ENCODE measurements at places on chromosomes 7 and 10.

DNA sequence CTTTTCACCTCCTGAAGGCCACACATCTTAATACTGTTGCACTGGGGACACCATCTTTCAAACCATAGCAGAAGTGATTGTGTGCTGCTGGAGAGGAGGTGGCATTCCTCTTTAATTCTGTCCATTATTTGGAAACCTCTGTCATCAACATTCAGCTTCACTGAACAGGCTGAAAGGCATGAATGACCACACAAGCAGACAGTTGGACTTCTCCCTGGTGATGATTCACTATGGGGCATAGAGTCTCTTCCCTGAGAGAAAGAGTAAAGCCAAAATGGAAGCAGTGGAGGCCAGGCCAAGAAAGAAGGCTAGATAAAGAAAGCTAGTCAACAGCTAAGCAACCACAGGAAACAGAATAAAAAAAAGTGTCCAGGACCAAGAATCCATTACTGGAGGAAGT is 113.1 kb upstream of the VSTM2A start:
- DNase-seq, result no peak

GRCh38 chr7:47128700-47129099 is 453.2 kb downstream of the TNS3 start:
- no peak for DNase-seq

GRCh38 chr10:51266496-51266895 is 192.2 kb downstream of the PRKG1 start:
- no peak for DNase-seq

DNA sequence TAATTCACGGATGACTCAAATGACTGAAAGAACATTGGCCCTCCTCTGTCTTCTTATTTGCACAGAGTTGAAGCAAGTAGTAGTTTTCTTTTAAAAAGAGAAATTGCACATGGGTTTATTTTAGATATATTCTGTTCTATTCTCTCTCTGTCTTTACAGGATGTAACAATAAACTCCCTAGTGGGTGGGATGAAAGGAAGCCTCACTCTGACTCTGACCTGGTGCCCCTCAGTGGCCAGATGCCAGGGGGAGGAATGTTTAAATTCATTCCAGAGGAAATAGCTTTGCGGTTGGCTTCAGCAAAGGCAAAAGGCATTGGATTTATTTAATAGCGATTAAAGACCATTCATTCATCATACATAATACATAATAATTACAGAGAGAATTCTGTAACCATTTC is 156.4 kb upstream of the MTPN start:
- no peak for DNase-seq

DNA sequence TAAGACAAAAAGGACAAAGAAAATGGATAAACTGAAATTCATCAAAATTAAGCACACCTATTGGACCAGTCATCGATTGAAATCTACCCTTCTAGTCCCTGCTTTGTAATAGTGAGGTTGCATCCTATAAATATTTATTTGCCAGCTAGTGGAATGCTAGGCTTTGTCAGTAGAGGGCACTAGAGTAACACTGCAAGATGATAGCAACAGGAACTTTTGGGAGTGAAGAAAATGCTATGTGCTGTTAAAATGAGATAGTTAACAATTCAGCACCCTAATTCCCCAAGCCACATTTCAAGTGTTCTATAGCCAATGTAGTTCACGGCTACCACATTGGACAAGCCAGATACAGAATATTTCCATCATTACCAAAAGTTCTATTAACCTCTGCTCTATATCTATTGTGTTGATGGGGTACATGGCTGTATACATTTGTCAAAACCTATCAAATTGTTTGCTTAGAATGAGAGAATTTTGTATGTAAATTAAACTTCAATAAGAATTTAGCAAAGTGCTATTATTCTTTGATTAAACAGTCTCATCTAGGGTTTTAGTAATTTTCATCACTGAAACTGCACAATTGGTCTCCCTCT is 69.8 kb downstream of the LSMEM1 start:
- DNase-seq, result no peak

- DNase-seq, result no peak
These were observed 2.6 kb upstream of the CAMK2G start for GRCh38 chr10:73876971-73877370.

DNA sequence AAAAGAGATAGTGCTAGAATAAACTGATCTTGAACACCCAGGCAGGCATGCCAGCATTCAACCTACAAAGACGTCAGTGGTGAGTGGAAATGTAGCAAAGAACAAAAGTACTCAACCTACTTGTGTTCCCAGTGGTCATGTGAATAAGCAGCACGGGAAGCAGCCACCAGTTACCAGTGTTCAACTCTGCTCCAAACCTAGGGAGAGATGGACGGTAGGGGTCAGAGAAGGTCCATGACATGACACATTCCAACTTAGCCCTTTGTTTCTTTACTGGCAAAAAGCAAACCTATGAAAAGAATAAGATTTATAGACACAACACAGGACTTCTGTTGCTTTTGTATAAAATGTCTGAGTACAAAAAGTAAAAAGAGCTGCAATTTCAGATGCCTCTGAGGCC is 511.4 kb downstream of the XPNPEP1 start:
- DNase-seq, result no peak

DNA sequence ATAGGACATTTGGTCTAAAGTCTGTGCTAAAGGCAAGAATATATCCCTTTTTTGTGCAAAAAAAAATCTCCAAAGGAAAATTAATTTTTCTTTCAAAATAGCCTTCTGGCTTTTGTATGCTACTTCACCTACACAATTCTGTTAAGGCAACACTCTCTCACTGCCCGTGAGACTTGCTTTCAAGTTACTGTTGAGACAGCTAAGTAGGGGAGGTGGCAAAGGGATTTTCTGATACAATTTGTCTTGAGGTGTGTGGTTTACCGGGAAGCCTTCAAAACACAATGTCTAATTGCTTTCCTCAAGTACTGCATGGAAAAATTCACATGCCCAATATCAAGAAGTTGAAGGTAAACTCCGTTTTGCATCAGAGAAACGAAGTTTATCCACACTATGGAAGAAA is 50.8 kb upstream of the RSU1 start:
- DNase-seq, result no peak

DNA sequence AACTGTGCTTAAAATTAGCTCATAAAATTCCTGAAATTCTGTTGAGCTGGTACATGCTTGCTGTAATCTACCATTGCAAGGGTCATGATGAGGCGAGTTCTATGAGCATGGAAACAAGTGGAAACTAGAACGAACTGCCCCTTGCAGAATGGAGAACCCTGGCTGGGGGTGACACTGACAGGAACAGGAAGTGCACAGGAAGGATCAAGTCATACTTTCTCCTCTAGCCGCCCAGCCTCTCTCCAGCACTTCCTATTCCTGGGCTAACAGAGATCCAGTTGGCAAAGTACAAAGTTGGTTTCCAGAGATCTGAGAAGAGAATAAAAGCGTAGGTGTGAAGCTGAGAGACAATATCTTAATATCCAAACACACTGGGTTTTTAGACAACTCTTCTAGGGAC is 414.2 kb upstream of the PODXL start:
- DNase-seq, result no peak

GRCh38 chr7:155422599-155423336 is 35.2 kb upstream of the EN2 start:
- DNase-seq, result no peak

GRCh38 chr10:59750155-59750945 is 2.9 kb downstream of the MRLN start:
- no peak for DNase-seq

- no peak for DNase-seq
These were observed 1277.1 kb downstream of the GATA3 start for GRCh38 chr10:9331583-9332008.

DNA sequence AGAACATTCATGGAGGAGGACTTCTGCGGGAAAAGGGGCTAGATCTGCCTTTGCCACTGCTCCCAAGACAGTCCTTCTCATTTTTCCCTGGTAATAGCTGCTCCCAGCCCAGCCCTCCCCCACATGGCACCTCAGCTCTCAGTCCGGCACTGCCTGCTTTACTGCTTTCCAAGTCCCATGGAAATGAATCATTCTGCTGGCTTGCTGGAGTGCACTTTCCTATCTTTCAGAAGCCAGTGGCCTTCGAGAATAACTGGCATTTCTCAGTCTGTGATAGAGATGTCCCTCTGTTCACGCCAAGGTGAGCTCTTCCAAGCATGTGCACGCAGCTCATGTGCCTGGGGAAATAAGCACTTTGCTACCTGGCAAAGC is 61.4 kb downstream of the SYPL1 start:
- no peak for DNase-seq

DNA sequence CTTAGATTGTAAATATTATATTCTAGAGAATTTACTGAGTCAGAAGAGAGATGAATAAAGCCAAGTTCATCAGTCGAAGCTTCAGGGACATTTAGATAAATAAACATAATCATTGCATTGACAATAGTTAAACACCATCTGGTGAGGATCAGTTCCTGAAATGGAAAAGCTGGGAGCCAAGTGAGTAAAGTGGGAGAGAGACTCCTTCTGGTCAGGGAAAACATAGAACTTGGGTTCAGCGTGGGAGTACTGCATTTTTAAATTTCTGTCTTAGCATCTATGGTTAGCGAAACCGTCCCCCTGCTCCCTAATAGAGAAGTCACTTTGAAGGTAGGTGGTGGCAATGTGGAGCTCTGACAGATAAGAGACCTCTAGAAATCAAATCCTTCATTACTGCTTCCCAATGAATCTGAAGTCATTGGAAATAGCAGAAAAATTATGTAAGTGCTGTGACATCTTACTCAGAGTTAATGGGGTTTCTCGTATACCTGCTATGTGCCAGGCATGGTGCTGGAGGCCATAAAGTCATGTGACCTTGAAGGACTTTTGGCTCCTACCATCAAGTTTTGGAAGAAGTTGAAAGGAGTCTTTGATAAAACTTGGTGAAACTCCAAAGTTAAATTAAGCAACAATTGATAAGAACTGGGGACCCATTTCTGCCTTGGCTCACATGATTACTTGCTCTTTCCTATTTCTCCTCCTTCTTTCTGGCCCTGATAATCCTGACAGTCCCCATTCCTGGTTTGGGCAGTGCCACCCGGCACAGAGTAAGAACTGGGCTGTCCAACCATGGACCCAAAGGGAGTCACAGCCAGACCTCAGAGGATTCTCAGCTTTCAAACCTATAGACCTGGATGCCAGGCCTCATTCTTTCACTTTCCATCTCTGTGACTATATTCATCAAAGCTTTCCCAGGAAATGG is 211.2 kb downstream of the C7orf25 start:
- DNase-seq, result no peak

GRCh38 chr10:30970760-30971460 is 60.8 kb downstream of the ZNF438 start:
- DNase-seq, result no peak

- no peak for DNase-seq
These were observed 48.0 kb downstream of the PLPP4 start for GRCh38 chr10:120505056-120505455.

- no peak for DNase-seq
These were observed 11.5 kb upstream of the MICU1 start for GRCh38 chr10:72637398-72637857.

DNA sequence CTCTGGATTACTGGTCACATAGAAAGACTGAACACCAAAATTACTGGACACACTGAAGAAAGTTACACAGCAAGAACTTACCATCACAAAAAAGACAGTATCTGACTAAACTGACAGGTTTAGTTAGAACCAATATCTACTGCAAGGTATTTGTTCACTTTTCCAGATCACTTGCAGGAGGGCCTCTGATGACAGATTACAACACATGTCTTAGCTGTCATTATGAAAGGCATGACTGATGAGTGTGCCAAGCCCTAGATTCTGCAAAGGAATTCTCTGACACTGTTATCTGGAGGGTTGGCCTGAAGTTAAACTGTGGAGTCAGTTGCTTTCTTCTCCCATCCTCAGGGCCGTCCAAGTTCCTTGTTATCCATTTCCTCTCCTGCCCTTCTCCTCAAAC is 242.7 kb downstream of the KIF20B start:
- DNase-seq, result no peak

- no peak for DNase-seq
These were observed 33.7 kb downstream of the ZNF37A start for GRCh38 chr10:38127812-38128211.

DNA sequence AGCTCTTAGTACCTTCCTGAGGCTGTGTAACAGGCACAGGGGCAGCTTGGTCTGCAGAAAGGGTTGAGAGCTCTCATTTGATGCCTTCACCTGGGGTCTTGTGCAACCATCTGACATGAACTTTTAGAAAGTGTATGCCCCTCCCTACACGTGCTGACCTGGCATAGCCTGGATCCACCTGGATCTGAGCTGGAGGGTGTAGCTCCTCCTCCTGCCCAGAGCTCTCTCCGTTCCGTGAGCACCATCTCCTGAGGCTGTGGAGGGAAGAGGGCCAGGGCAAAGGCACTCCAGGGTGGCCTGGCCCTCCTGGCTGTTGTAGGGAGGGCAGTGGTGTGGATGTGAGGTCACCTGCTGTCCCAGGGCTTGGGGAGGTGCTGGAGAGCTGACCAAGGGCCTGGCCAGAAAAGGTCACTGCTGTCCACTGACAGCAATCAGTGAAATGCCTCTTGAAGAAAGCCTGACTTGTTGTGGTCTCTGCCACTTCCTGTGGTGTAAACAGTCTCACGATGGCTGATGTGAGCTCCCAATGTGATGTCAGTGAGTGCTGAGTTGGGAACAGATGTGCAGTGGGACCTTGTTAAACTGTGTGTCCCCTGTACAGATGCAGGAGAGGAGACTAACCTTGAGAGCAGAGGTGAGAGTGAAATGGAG is 23.0 kb downstream of the AMZ1 start:
- DNase-seq, result no peak

DNA sequence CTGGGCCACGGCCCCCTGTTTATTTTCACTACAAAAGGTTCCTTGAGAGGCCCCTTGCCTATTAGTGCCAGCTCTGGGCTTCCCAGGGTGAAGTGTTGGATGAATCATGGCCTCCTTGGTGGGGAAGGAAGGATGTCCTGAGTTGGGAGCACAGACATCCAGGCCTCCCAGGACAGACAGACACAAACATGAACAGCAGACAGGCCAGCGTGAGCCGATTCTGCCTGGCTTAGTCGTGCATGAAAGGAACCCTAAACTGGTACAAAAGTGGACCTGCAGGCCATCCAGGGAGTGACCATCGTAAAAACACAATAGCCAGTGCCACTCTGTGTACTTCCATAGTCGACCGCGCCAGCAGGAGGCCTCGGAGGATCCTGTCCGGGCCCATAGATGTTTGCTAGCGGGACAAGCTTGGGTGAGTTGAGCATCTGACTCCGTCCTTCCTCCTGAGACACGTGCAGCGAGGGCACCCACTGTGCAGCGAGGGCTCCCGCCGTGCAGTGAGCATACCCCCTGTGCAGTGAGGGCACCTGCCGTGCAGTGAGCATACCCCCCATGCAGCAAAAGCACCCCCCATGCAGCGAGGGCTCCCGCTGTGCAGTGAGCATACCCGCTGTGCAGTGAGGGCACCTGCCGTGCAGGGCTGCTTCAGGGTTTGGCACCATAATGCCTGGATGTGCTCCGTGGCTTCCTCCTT is 51.3 kb upstream of the PRKAR1B start:
- no peak for DNase-seq

DNA sequence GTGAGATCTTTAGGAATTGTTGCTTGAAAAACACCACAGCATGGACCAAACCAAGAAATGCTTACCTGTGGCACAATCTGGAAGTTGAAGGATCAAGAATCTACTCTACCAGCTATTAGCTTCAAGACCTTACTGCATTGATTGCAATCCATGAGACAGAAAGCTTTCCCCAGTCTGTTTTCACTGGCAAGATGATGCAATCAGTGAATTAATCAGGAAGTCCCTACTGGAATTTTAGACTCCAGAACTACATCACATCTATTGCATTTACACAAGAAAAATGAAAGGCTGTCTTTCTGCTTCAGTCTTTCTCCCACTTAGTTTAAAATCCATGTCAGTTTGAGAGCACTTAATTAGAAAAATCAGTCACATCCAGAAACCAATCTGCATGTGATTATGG is 191.7 kb downstream of the TFEC start:
- DNase-seq, result no peak
